ENCODE measurements at places on chromosomes 2 and 18.

GRCh38 chr2:171602352-171602751 is 80.1 kb downstream of the CYBRD1 start:
- no peak for DNase-seq

GRCh38 chr2:196681510-196681909 is 42.0 kb downstream of the CCDC150 start:
- DNase-seq, result no peak

DNA sequence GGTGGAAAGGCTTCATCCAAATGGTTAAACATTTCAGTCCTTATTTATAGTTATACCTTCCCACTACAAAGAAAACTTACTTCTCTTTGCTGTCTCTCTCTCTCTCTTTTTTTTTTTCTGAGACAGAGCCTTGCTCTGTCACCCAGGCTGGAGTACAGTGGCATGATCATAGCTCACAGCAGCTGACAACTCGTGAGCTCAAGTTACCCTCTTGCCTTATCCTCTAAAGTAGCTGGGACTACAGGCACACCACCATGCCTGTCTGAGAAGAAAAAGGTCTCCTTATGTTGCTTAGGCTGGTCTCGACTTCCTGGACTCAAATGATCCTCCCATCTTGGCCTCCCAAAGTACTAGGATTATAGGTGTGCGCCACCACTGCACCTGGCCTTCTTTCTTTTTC is 32.3 kb upstream of the OLA1 start:
- DNase-seq, result no peak

- DNase-seq, result no peak
Observed at GRCh38 chr2:116467243-116467642, 1347.2 kb upstream of the DDX18 start.

- DNase-seq, result no peak
Observed at GRCh38 chr2:12739721-12740254, 23.1 kb downstream of the TRIB2 start.

DNA sequence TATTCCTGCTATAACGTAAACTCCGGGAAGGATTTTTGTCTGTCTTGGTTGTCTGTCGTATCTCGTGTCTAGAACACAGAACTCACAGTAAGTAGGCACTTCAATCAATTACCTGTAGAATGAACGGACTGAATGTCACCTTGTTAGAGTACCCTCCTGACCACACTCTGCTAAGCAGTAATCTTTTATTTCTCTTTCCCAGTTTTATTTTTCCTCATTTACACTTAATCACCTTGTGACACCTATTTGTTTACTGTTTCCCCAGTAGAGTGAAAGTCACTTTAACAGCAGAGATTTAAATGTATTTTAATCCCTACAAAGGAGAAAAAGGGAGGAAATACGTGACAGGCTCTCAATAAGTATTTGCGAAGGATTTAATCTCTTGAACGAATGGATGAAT is 514 bp upstream of the EPB41L5 start:
- DNase-seq, result no peak

- no peak for DNase-seq
Observed at GRCh38 chr2:48790407-48791170, 35.1 kb upstream of the LHCGR start.

GRCh38 chr18:3104190-3105054 is 91.5 kb upstream of the LPIN2 start:
- DNase-seq, result no peak

GRCh38 chr2:146949400-146949799 is 895.4 kb upstream of the ACVR2A start:
- DNase-seq, result no peak

DNA sequence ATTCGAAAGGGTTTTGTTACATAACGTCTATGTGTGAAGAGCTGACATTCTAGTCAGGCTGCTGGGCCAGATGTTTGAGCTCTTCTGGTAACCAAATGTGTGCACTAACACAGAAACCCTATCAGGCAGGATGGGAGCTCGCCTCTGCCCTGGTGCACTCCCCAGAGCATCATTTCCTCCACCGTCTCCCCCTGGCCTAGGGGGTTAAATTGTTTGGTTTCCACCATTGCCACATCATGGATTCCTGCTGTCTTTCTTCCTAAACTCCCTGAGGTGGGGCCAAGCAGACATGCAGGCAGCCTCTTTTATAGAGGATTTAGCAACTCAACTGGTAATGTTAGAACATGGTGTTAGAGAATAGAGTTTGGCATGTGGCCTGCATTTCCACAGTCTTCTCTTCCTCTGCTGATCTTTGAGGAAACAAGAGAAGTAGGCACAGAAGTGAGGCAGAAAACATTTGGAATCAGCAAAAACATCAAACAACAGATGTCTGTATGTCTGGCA is 87.3 kb downstream of the ANTXR1 start:
- DNase-seq, result no peak

DNA sequence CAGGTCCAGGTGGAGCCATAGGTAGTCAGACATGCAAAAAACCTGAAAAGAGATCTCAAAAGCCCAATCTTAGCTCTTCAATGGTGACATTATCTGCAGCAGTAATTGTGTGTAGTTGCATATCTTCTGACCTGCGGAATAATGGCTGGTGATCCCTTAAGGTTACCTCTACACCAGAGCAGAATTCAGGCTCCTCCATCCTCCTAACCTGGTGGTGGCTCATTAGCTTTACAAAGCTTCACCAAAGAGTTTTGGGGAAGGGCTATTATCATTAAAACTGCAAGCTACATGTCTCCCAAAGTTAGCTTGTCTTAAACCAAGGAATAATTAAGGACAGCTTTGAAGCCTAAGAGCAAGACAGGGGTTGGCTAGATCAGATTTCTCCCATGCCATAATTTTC is 42.6 kb upstream of the CHST9 start:
- DNase-seq, result no peak

- peak; percentile 11 for DNase-seq
Observed at GRCh38 chr2:232365621-232366321, 12.8 kb upstream of the ALPP start.

GRCh38 chr2:210233487-210233886 is 8.2 kb upstream of the ACADL start:
- DNase-seq, result no peak

DNA sequence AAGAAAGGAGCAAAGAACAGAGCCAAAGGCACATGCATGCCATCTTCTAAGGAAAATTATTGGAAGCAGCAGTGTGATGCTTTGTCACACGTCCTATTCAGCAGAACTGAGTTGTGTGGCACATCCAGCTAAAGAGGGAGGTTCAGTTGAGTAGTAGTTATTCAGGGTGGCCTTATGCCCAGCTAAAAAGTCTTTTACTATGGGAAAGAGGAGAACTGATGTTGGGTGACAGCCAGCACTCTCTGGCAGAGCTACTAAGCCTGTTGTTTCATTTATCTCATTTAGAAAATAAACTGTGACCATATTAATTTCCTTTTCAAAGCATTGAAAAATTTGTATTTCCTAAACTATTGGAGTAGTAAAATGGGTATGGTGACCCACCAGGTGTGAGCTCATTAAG is 18.5 kb downstream of the ITGA6 start:
- DNase-seq, result no peak

DNA sequence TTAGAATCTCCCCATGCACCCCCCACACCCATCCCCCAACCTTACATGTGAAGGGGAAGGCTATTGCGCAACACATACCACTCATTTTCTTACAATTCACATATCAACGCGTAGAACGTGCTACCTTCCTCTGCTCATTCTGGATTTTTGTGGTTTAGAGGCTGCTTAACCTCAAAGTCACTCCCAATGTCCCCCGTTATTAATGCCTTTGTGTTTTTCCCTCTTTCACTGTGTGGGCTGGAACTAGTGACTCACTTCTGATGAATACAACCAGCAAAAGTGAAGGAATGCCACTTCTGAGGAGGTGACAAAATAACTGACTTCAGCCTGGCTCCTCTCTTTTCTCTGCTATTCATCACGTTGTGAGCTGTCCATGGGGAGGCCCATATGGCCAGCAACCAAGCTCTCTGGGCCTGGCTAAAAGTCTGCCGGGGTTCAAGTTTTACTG is 342.5 kb upstream of the NXPH2 start:
- DNase-seq, result no peak

- no peak for DNase-seq
Observed at GRCh38 chr18:57051657-57052044, 95.2 kb upstream of the BOD1L2 start.

DNA sequence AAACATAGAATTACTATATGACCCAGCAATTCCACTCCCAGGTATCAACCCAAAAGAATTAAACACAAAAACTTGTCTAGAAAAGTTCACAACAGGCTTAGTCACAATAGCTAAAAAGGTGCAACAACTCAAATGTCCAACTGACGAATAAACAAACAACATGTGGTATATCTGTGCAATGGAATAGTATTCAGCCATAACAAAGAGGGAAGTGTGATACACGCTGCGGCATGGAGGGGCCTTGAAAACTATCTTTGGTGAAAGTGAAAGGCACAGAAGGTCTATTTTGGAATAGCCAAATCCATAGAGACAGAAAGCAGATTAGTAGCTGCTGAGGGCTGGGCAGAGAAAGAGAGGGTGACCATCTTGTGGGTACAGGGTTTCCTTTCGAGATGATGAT is 72.1 kb downstream of the DDX1 start:
- DNase-seq, result no peak

- no peak for DNase-seq
Observed at GRCh38 chr2:137221797-137222492, 456.6 kb downstream of the THSD7B start.

DNA sequence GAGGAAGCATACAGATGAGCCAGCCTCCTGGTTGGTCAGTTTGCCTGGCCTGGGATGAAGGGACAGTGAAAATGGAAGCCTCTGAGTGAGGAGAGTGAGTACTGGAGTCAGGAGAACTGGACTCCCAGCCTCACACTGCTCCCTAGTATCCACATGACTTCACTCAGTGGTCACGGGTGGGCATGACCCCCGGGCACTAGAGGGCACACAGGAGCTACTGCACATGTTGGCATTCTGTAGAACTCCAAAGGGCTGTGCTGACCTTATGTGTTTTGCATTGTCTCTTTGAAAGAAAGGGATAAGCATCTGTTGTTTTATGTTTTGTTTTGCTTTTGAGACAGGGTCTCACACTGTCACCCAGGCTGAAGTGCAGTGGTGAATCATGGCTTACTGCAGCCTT is 23.7 kb downstream of the NCAPH start:
- no peak for DNase-seq

GRCh38 chr2:241286348-241287090 is 29.0 kb downstream of the HDLBP start:
- DNase-seq, result no peak

DNA sequence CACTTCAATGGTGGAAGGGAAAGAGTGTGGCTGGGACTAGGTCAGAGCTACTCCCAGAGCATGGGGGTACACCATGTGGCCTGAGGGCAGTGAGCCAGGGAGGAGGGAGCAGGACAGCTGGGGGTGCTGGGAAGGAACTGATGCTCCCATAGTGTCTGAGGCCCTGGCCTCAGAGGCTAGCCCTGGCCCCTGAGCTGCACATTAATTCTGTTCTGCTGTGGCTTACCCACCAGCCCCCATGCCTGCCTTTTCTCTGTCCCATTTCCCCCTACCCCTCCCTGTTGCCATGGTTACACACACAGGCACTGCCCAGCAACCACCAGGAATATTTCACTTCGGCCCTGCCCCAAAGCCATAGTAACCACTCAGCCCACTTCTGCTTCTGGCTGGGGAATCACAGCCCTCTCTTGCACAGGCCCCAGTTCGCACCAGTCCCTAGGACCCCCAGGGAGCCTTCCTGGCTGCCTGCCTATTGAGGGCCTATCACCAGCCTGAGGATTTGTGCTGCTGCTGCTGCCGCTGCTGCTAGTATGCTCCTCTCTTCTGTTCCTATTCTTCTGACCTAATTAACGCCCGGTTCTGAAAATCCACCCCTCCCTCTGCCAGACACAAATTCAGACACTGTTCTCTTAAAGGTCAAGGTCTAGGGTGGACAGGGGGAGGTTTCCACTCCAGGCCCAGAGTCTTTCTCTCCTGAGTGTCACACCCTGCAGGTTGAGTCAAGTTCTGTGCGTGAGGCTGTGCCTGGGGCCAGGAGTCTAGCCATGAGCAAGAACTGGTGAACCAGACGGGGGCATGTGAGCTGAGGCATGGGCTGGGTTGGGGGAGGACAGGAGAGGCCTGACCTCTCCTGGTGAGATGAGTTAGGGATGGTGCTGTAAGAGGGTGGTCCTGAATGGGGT is 87.1 kb upstream of the MCFD2 start:
- no peak for DNase-seq

- DNase-seq, result no peak
Observed at GRCh38 chr18:56423626-56424025, 214.8 kb downstream of the TXNL1 start.

- no peak for DNase-seq
Observed at GRCh38 chr2:134148843-134149472, 104.9 kb upstream of the MGAT5 start.

DNA sequence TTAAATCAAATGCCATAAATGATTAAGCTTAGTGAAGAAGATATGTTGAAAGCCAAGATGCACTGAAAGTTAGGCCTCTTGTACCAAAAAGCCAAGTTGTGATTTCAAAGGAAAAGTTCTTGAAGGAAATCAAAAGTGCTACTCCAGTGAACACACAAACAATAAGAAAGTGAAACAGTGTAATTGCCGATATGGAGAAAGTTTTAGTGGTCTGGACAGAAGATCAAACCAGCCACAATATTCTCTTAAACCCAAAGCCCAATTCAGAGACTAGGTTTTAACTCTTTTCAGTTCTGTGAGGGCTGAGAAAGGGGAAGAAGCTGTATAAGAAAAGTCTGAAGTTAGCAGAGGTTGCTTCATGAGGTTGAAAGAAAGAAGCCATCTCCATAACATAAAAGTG is 101.8 kb upstream of the RPE start:
- DNase-seq, result no peak

DNA sequence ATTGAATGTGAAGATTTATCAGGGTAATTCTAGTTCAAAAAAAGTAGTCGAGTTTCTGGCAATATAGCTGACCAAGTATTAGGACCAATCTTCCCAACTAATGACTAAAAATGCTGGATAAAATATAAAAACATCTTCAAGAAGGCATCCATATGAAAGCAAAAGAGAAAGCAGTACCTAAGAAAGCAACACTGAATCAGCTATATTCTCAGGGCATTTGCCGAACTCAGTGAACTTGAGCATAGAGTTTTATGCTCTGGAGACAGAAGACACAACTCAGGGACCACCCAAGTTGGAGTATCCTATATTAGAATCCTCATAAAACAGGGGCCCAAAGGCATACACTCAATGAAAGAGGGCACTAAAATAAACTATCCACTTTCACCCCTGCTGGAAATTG is 103.7 kb upstream of the HNRNPA3 start:
- DNase-seq, result no peak
